ENCODE measurements at places on chromosomes 3 and 15.

GRCh38 chr3:40765884-40766283 lies 241.1 kb downstream of the ZNF621 start:
- no peak for DNase-seq

GRCh38 chr3:10758304-10759037 lies 57.6 kb upstream of the SLC6A11 start:
- DNase-seq: peak; percentile 75

- DNase-seq: no peak
These were observed 15.3 kb downstream of the PXYLP1 start for GRCh38 chr3:141246958-141247301.

- DNase-seq: no peak
These were observed 21.9 kb upstream of the RPL29 start for GRCh38 chr3:52017586-52017985.

- DNase-seq: no peak
These were observed 16.9 kb upstream of the LACTB start for GRCh38 chr15:63104727-63105126.

GRCh38 chr3:87073496-87074145 lies 82.7 kb upstream of the VGLL3 start:
- DNase-seq: no peak

DNA sequence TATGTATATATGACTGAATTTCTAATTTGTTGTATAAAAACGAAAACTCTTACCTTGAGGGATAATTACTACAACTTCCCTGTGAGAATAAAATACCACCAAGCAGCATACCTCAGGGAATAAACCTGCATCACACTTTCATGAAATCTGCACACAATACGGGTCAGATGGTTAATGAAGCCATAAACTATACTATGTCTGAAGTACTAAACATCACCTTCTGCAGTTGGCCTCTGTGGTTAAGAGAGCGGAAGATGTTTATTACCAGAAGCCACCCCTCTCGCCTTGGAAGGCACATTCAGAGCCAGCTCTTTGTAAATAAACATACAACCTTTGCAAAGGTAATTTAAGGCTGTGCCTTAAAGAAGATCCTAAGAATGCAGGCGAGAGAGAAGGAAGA lies 462.1 kb upstream of the NR2F2 start:
- no peak for DNase-seq

GRCh38 chr3:134699141-134699711 lies 48.4 kb upstream of the KY start:
- DNase-seq: no peak

DNA sequence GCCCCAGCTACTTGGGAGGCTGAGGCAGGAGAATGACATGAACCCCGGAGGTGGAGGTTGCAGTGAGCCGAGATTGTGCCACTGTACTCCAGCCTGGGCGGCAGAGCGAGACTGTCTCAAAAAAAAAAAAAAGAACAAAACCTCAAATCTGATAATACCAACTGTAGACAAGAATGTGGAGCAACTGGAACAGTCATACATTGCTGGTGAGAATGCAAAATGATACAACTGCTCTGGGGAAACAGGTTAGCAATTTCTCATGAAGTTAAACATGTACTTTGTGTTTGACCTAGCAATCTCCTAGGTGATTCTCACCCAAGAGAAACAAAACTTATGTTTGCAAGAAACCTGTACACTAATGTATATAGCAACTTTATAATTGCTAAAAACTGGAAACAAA lies 4.4 kb upstream of the VHL start:
- no peak for DNase-seq

- DNase-seq: peak; percentile 67
These were observed 62.7 kb downstream of the PDE8A start for GRCh38 chr15:85044251-85044853.

GRCh38 chr3:9226326-9226725 lies 23.1 kb downstream of the SRGAP3 start:
- no peak for DNase-seq
